ENCODE measurements at places on chromosomes 3 and 15. TPM values are rescaled to one million over a fixed set of nuclear protein-coding genes. Genes with fewer than 3 reads are reported as not detected.

DNA sequence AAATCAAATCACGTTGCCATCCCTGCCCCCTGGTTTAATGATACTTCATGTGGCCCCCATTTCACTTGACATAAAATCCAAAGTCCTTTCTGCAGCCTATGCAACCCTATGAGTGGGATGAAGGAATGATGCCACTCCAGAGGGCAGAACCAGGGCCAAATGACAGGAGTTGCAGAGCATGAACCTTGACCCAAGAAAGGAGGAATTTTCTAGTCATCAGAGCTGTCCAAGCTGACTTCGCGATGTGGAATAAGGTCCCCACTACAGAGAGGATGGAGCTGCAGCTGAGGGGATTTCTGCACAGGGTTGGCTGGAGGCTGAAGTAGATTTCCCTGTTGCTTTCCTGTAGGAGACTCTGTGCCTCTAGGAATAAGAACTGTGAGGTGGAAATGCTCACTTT is 15.8 kb upstream of the EPHB3 start:
- no peak for DNase-seq

DNA sequence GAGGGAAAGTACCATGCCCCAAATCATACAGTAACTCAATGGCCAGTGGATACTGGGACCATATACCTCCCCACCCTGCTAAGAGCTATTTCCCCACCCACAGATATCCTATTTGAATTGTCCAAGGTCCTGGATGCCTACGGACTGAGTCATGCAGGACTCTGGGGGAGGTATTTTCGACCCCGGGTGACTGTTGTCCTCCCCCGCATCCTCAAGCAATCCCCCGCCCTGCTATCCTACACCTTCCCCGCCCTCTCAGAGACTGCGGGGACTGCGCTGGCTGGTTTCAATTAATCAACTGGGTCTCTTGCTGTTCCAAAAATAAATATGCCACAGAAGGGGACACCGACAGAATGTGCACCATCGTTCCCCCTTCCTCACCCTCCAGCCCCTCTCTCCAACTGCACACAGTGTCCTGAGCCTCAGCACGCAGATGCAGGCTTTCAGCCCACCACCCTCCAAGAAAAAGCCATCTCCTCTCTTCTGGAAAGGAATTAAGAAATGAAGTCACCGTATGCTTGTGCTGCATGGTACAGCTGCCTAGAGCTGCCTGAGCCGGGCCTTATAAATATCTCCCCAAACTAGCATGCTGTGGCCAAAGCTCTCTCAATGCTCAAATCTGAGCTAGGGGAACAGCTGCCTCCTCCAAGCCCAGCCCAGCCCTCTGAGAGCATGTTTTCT is 8.1 kb downstream of the CAV3 start:
- no peak for DNase-seq

DNA sequence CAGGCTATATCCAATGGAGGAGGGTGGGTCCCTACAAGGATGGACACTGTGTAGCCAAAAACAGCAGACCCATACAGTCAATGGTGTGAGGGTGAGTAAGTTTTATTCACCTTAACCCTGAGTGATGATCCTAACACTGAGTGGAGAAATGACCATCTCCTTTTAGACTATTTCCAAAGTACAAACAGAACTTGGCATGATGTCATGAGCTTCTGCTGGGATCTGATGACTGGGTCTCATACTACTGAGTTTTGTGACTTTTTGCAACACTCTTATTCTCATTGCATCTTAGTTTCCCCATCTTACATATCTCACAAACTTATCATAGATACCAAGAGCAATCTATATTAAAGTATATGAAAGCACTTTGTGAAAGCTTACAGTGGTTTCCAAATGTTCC is 330.3 kb upstream of the CFAP20DC start:
- DNase-seq, result no peak

- DNase-seq, result no peak
Measured at GRCh38 chr3:66609660-66610561, 109.1 kb upstream of the LRIG1 start.

FBXW12 gene
- total RNA-seq, result not detected

EDEM1 gene
- total RNA-seq, result 169 TPM

Data from activated T-helper 1 cell treated with anti-CD3 and anti-CD28 coated beads, Interleukin-12 subunit alpha, Interleukin-12 subunit beta, Interleukin-2, Interleukin-4 antibody, amounts not matched to agents 30 ng/mL and 10 ng/mL and 1 ng/mL, durations not matched to agents 14 hours and 24 hours and 36 hours (primary cell).